ENCODE measurements at places on chromosomes 11 and 22.

GRCh38 chr11:43558146-43558545, 122.4 kb upstream of the HSD17B12 start:
- no peak for DNase-seq

DNA sequence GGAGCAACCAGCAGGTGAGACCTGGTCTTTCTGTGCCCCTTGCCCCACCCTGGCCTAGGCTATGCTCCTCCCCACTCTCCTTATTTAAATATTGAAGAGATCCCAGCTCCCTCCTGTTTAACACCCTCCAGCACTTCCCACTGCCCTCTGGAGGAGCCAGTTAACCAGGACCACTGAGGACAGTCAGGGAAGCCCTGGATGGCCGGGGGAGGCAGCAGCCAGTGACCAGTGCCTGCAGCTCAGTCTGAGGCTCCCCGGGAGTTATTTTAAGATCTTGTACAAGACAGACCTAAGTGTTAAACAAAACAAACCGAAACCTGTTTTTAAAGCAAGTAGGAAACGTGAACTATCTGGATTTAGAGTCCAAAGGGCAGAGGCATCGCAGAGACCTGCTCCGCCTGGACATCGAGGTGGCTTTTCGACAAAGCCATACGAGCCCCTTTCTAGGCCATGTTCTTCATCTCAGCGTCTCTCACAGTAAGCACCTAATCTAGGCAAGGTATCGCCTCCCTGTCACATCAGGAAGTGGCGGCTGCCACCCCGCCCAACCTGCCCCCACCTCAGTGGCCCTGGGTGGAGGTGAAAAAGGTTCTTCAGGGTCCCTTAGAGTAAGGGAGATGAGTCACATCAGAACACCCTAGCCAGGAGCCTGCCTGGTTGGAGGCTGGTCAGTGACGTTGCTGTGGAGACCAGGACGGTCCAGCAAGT, 35.2 kb downstream of the TRMU start:
- peak; percentile 79 for DNase-seq

DNA sequence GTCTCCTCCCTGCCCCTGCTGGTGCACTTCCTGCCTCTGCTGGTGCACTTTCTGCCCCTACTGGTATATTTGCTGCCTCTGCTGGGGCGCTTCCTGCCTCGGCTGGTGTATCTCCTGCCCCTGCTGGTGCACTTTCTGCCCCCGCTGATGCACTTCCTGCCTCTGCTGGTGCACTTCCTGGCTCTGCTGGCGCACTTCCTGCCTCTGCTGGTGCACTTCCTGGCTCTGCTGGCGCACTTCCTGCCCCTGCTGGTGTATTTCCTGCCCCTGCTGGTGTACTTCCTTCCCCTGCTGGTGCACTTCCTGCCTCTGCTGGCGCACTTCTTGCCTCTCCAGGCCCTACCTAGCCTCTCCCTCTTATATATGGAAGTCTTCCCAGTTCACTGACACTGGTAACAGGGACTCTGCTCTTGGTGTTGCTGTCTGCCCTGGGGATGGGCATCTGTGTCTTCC, 10.1 kb downstream of the MTFP1 start:
- peak; percentile 85 for DNase-seq

DNA sequence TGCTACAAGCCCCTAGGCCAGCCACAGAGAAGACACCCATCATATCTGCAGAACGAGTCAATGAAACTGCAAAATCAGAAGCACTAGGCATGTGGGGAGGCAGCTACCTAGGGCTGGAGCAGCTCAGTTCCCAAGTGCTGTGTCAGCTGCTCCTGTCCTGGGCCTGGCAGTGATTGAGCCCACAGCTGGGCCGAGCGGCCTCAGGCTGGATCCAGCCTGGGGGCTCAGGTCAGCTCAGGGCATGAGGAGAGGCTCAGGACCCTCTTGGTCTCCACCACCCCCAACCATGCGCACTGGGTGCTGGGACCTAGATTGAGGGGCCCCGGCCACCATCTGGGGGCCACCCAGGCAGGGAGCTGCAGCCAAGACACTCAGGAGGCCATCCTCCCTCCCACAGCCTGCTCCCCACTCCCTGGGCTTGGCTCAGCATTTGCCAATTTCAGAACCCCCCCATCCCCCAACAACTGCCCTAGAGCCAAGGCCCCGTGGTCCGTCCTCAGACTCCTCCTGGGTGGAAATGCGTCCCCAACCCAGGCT, 2.4 kb upstream of the TNNT3 start:
- no peak for DNase-seq

DNA sequence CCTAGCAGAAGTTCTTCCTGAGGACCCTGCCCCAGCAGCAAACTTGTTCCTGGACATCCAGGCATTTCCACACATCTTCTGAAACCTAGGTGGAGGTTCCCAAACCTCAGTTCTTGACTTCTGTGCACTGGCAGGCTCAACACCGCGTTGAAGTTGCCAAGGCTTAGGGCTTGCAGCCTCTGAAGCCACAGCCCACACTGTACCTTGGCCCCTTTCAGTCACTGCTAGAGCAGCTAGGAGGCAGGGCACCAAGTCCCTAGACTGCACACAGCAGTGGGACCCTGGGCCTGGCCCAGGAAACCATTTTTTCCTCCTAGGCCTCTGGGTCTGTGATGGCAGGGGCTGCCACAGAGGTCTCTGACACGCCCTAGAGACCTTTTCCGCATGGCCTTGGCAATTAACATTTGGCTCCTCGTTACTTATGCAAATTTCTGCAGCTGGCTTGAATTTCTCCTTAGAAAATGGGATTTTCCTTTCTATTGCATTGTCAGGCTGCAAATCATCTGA, 159.0 kb downstream of the SBF2 start:
- no peak for DNase-seq

GRCh38 chr11:134944131-134944530, 532.1 kb upstream of the B3GAT1 start:
- DNase-seq: no peak

GRCh38 chr11:83706566-83706965, 420.4 kb upstream of the CCDC90B start:
- DNase-seq: no peak

- no peak for DNase-seq
These were observed 4.3 kb upstream of the SBF2 start for GRCh38 chr11:10298342-10298741.

GRCh38 chr11:66325263-66325671, 8.4 kb upstream of the CD248 start:
- DNase-seq: no peak

- no peak for DNase-seq
These were observed 780.9 kb downstream of the BRD1 start for GRCh38 chr22:49046546-49047361.

GRCh38 chr11:96228473-96228891, 114.5 kb downstream of the MAML2 start:
- no peak for DNase-seq

All from CD4-positive, alpha-beta T cell (primary cell).